Left lobe of liver (tissue), 2 donors: ENCODE measurements at places on chromosomes 3 and 15. TPM values are rescaled to one million over a fixed set of nuclear protein-coding genes. Genes with fewer than 3 reads are reported as not detected.

The NTRK3 gene
- 0.38 TPM for total RNA-seq

The RAF1 gene
- 54.6 TPM for total RNA-seq

The KLHL40 gene
- total RNA-seq = not detected

The ROBO2 gene
- 0.20 TPM for total RNA-seq

DNA sequence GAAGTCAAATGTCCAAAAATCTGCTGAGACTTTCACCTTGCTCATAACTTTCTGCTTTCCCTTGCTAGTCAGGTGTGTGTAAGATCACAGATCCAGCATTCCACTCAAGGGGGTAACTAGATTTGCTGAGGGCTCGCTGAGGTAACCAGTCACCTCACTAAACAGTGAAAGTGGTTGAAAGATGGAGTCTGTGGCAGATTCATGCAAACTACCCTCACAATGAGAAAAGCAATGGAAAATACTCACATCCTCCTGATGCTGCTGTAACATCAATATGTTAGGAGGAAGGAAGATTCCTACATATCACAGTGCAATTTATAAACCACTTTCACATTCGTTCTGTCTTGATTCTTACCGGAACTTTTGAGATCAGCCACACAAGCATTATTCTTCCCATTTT is 174.3 kb upstream of the BCL6 start:
- no peak for DNase-seq

GRCh38 chr3:12116870-12117269 is 41.8 kb downstream of the TIMP4 start:
- no peak for DNase-seq

DNA sequence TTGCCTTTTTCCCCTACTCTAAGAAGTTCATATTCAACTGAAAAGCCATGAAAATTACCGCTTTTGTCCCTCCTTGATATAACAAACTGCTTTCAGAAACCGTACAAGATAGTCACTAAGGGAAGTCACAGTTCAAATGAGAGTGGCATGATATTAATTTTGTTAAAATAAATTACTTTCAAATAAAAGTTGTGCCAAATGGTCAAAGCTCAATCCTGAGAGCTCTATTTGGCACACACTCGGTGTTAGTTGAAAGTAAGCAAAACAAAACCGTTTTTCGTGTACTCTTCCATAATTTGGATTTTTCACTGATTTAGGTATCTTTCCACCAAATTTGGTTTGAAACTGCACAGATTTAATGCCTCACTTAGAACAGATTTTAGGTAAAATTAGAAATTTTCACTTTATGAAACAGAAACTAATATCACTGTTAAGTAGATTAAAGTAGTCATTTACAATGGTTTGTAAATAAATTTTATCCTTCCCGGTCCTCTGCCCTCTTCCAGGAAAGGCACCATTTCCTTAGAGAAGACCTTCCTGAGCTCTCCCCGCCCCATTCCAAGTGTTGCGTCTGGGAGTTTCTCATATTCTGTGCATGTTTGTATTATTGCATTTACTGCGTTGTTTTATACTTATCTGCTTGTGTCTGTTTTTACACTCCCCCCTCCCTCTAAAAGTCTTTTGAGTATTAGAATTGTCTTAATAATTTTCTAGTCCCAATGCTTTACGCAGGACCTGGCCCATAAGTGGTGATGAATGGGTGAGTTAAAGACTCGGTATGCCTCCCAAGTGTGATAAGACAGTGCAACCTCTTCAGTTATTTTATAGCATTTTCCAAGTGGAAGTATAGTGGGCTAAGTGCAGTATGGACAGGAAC is 853 bp downstream of the TCAIM start:
- DNase-seq = no peak

GRCh38 chr3:16932877-16933276 is 48.1 kb downstream of the PLCL2 start:
- DNase-seq = no peak
